Tibial artery (tissue), 4 donors: ENCODE measurements at places on chromosomes 12 and 14.

DNA sequence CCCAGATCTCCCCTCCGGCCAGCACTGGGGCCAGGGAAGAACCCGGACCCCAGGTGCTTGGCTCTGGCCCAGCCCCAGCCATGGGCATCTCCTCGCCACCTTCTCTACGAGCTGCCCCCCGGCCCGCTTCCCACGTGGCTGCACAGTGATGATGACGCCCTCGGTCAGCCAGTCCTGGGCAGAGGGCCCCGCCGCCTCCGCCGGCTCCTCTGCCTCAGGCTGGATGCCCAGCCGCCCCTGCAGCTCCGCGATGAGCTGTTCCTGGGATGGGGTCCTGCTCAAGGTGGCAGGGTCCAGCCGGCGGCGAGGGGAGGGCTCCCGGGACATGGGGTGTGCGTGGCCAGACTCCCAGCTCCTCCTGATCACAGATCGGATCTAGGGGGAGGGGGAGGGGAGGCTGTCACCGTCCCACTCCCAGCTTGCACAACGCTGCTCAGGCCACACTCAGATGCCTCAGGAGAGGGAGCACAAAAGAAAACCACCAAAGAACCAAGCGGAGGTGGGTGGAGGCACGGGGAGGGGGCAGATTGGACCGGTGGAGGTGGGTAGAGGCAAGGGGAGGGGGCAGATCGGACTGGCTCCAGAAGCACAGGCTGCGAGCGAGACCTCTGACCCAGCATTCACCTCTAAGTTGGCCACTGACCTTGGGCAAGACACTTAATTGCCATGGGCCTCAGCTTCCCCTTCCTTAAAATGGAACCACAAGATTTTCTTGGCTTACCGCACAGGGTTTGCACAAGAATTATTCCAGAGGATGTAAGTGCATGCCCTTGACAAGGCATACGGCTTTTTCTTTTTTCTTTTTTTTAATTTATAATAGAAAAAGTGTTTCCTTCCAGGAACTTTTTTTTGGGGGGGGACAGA is 16.1 kb upstream of the RPLP0 start:
- DNase-seq: no peak

GRCh38 chr12:98578392-98578791 is 15.1 kb upstream of the SLC25A3 start:
- no peak for DNase-seq

GRCh38 chr14:51922624-51923023 is 62.2 kb downstream of the GNG2 start:
- DNase-seq: no peak

GRCh38 chr14:93201155-93201704 is 5.6 kb downstream of the GON7 start:
- DNase-seq: no peak

GRCh38 chr14:105419195-105420091 is at the start of gene MTA1:
MTA1 (plus strand) TSS chr14:105419827; CDS start chr14:105420036, 209 bp downstream.
- no peak for DNase-seq

- no peak for DNase-seq
These were observed 589.8 kb downstream of the KCNH5 start for GRCh38 chr14:62455446-62455845.

- no peak for DNase-seq
These were observed 3.0 kb upstream of the GARIN2 start for GRCh38 chr14:67186172-67186768.

DNA sequence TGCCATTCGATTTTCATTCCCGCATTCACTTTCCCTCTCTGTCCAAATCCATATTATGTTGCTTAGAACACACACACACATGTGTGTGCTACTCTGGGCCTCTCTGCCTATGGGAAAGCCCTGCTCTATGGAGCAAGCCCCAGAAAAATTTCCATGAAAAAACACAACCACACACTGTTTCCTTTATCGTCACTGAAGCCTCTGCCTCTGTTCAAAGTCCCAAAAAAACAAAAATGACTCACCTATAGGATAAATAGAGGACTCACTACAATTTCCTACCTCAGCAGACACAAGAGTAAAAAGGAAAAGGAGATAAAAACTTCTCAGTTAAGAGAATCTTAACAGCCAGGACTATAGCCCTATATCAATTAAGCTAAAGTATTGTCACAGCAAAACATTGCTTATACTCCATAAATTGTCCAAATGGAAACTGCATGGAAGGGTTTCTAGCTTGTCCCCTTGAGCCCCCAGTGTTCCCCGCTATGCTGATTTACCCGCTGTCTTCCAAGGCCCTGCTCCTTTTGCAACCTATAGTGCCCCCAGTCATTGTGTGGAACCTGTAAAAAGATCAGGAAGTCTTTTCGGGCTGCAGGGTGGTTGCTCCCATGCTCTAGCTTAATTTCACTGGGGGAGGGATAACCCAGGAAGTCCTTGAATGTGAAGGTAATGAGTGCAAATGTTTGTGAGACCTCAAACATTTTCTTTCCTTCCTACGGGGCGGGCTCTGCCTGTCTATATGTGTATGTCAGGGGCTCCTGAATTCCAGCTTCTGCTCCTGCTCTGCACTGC is 11.1 kb upstream of the PIP4K2C start:
- DNase-seq: no peak

DNA sequence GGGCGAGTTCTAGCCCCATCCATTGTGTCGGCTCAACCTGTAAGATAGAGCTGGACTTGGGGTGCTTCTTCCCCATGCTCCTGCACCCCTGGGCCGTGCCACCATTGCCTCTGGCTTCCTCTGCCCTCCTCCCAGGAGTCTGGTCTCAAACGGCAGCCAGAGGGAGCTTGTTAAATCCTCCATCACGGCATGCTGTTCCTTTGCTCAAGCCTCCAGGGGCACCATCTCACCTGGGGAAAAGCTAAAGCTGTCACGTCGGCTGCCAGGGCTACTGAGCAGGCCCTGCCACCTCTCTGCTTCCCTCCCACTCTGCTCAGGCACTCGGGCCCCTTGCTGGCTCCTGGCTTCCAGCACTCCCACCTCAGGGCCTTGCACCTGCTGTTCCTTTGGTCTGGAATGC is 140.4 kb downstream of the RBM19 start:
- DNase-seq: no peak

DNA sequence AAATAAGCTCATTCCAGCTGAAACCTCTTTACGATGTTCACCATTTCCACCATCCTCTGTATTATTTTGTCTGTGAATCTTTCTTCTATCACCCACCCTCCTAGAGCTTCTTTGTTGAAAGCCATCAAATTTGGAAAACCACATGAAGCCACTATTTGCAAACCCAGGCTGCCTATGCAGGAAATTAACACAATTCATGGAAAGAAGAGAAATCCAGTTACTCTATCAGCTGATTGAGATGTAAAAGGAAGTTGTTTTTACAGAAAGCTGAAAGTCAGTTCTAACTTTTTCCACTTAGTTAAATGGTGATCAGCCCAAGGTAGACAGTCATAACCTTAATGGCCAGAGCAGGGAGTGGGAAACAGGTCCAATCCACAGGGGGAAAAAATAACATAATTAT is 6.6 kb downstream of the RHOJ start:
- no peak for DNase-seq

DNA sequence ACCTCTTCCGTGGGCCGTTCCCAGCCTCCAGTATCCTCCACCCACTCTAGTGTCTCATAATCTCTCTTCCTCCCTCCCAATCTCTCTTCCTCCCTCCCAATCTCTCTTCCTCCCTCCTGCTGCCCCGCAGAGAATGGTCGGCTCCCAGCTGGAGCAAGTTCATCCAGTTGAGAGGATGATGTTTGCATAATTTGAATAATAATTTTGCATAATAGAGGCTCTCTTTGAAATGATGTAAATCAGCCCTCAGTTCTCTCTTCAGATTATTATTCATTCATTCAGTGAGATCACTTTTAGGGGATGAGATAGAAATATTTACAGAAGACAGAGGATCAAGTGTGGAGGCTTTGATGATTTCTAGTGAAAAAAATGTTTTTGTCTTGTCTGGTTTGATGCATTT is 125.0 kb downstream of the PTPN11 start:
- DNase-seq: no peak

- DNase-seq: no peak
These were observed 57.4 kb downstream of the SLC15A5 start for GRCh38 chr12:16220120-16220519.

DNA sequence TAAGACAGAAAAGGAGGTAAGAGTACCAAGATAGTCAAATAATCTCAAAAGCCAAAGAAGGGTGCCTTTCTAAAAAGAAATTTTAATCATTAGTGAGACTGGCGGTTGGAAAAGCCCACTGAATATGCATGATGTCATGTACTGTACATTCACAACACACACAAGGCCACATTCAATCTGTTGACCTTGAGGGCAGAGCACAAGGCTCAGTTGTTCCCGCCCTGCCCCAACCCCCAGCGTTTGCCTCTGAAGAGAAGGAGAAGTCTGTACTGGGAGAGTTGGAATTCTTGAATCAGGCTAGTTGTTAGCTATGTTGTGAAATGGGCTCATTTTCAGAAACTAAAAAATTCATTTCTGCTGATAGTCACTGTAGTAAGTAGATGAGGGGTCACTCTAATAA is 50.2 kb upstream of the NID2 start:
- DNase-seq: no peak

- no peak for DNase-seq
These were observed 795.4 kb downstream of the SLC6A15 start for GRCh38 chr12:84117190-84117589.

DNA sequence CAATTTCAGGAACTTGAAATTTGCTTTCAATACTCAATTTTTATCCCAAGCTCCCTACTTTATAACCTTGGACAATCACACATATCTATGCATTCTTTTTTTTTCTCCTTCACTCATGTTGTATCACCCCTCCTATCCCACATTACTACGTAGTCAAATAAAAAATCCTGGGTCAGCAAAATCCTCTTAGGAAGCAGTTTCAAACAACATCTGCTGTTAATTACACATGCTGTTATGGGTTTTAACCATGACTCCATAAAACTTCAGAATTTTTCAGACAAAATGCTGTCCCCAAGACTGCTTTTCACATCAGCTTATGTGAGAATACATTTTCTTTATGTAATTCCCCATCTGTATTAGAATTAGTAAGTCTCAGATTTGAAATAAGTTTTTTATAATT is 61.7 kb downstream of the LRFN5 start:
- no peak for DNase-seq

DNA sequence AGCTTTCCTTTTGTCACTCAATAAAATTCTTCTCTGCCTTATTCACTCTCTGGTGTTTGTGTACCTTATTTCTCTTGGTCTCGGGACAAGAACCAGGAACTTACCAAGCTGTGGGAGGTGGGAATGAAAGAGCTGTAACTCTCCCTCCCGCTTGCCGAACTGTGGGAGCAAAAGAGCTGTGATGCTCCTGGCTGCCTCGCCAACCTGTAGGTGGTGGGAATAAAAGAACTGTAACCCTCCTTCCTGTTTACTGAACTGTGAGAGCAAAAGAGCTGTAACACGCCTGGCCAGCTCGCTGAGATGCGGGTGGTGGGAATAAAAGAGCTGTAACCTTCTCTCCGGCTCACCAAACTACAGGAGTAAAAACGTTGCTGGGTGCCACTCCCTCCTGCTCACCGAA is 314.1 kb upstream of the LRIG3 start:
- DNase-seq: no peak

GRCh38 chr12:57159311-57159710 is 11.9 kb upstream of the LRP1-AS start:
- no peak for DNase-seq

GRCh38 chr12:111777345-111778045 is 10.8 kb downstream of the ALDH2 start:
- peak; percentile 49 for DNase-seq

- DNase-seq: peak; percentile 84
These were observed 1.3 kb downstream of the DCAF5 start for GRCh38 chr14:69151458-69152180.
